ENCODE measurements at places on chromosomes 12 and 14. TPM values are rescaled to one million over a fixed set of nuclear protein-coding genes. Genes with fewer than 3 reads are reported as not detected.

Gene CCDC197
- not detected for total RNA-seq

Gene ADCY4
- total RNA-seq = 2.4 TPM

Gene ARMH4
- 12.1 TPM for total RNA-seq

DNA sequence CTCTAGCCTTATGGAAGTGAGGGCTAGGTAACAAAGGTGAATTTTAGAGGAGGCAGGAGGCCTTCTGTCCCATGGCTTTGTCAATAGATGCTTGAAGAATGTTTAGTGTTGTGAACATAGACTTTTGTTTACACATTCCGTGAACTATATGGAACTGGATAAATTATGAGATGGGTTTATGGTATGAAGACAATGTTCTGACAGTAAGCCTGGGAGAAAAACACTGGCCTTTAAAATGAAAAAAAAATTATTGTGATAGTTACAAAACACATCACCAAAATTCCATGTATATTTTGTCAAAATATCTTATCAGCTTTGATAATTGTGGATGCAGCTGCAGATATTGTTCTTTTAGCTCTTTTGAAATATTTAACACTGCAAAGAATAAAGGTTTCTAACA is 251.5 kb upstream of the DCN start:
- peaks cover 11% of the 10 kb centered on the region for H3K4me1 ChIP-seq
- H3K4me3 ChIP-seq = no peak overlapping the region
- DNase-seq = no peak
- no peak overlapping the region for H3K27ac ChIP-seq
- H3K27me3 ChIP-seq = 0 out of 2 replicates have a peak, but pooled peaks cover 2% of the 10 kb centered on the region

- peaks cover 3% of the 10 kb centered on the region for H3K4me1 ChIP-seq
- peaks cover 13% of the 10 kb centered on the region for H3K36me3 ChIP-seq
- no peak overlapping the region for H3K27ac ChIP-seq
- peak; percentile 10 for DNase-seq
- no peak overlapping the region for H3K4me3 ChIP-seq
- H3K27me3 ChIP-seq = no peaks in the 10 kb centered on the region
Observed at GRCh38 chr12:43221216-43221615, 330.8 kb downstream of the ADAMTS20 start.

- DNase-seq = no peak
- 0 out of 2 replicates have a peak, but pooled peaks cover under 1% of the 10 kb centered on the region for H3K36me3 ChIP-seq
- H3K27ac ChIP-seq = no peak overlapping the region
- no peak overlapping the region for H3K4me3 ChIP-seq
Observed at GRCh38 chr12:116853507-116853906, 27.7 kb downstream of the HRK start.

DNA sequence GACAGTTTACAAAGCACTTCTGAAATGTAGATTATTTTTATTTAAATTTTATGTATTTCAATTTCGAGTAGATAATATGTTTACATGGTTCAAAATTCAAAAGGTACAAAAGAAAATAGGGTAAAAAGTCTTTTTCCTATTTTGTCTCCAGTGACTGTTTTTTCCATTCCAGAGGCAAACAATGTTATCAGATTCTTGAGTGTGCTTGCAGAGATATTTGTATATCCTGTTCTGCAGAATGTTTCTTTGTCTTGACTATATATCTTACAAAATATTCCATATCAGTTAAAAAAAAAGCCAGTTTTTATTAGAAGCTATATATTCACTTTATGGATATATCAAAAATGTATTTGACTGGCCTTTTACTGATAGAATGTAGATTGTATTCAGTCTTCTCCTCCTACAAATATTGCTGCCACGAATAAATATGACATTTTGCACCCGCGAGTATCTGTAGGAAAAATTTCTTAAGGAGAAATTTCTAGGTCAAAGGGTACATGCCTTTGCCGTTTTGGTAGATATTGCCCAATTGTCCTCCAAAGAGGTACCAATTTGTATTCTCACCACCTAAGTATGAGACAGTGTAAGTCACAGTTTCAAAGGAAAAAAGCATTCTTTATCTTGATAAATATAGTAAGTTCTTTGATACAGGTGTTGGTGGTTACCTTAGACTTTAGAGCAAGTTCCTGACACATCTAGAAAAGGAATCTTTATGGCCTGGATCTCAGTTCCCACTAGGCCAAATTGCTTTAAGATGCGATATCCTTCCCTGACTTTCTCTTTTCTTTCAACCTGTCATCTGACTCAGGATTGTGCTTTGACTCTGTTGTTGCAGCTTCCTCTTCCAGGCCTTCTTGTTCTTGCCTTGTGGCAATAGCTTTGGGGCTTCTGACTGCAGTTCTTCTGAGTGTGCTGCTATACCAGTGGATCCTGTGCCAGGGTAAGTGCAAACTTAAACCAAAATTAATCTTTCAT is 2.3 kb downstream of the KLRG1 start:
- H3K4me3 ChIP-seq = no peak overlapping the region
- peaks cover 2% of the 10 kb centered on the region for H3K4me1 ChIP-seq
- no peak overlapping the region for H3K27ac ChIP-seq
- no peak for DNase-seq
- H3K36me3 ChIP-seq = no peaks in the 10 kb centered on the region

DNA sequence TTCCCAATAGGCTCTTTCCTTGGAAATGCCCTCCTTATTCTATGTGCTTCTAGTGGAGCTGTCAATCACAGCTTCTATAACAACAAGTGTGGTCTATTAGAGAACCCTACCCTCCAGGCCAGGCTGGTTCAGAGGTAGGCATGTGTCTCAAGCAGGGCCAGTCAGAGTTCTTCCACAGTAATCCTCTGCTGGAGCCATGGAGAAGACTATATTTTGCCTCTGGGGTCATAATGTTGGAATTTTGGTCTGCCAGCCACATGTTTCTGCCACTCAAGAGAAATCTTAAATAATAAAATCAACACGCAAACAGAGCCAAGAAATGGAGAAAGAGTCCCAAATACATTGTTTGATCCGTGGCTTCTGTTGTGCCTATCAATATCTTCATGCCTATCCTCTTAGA is 23.8 kb upstream of the FICD start:
- H3K4me3 ChIP-seq = no peak overlapping the region
- no peaks in the 10 kb centered on the region for H3K27me3 ChIP-seq
- H3K36me3 ChIP-seq = peaks cover 8% of the 10 kb centered on the region
- H3K27ac ChIP-seq = no peak overlapping the region

- H3K27ac ChIP-seq = no peak overlapping the region
- H3K36me3 ChIP-seq = no peaks in the 10 kb centered on the region
- peaks cover 11% of the 10 kb centered on the region for H3K4me1 ChIP-seq
- no peak for DNase-seq
- H3K27me3 ChIP-seq = no peaks in the 10 kb centered on the region
Observed at GRCh38 chr12:26101763-26102162, 23.1 kb downstream of the BHLHE41 start.

GRCh38 chr14:34665785-34666435 is 36.0 kb upstream of the SNX6 start:
- no peaks in the 10 kb centered on the region for H3K27me3 ChIP-seq
- no peak overlapping the region for H3K4me3 ChIP-seq
- DNase-seq = no peak
- H3K27ac ChIP-seq = no peak overlapping the region
- H3K4me1 ChIP-seq = no peaks in the 10 kb centered on the region

All from WTC11 (cell line).